HS-5 (cell line): ENCODE measurements at places on chromosomes 1 and 21.

DNA sequence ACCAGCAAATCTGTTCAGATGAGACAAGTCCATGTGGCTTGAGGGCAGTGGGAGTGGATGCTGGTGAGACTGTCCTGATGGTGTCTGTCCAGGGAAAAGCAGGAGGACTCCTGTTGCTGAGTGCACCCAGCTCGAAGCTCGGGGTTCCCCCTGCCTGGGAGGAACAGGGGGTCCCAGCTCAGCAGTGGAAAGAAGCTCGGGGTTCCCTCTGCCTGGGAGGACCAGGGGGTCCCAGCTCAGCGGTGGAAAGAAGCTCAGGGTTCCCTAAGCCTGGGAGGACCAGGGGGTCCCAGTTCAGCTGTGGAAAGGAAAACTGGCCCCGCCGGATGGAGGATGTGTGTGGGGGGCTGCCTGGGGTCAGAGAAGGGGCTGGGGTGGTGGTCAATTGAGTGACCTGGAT lies 39.1 kb downstream of the CRYAA start:
- no peak for DNase-seq

- no peak for DNase-seq
These were observed 30.2 kb downstream of the LAMB3 start for GRCh38 chr1:209621741-209622655.

GRCh38 chr21:40333731-40334130 lies 466.5 kb downstream of the PCP4 start:
- no peak for DNase-seq

- peak; percentile 22 for DNase-seq
These were observed 1.0 kb downstream of the SLC35D1 start for GRCh38 chr1:67052741-67053534.

DNA sequence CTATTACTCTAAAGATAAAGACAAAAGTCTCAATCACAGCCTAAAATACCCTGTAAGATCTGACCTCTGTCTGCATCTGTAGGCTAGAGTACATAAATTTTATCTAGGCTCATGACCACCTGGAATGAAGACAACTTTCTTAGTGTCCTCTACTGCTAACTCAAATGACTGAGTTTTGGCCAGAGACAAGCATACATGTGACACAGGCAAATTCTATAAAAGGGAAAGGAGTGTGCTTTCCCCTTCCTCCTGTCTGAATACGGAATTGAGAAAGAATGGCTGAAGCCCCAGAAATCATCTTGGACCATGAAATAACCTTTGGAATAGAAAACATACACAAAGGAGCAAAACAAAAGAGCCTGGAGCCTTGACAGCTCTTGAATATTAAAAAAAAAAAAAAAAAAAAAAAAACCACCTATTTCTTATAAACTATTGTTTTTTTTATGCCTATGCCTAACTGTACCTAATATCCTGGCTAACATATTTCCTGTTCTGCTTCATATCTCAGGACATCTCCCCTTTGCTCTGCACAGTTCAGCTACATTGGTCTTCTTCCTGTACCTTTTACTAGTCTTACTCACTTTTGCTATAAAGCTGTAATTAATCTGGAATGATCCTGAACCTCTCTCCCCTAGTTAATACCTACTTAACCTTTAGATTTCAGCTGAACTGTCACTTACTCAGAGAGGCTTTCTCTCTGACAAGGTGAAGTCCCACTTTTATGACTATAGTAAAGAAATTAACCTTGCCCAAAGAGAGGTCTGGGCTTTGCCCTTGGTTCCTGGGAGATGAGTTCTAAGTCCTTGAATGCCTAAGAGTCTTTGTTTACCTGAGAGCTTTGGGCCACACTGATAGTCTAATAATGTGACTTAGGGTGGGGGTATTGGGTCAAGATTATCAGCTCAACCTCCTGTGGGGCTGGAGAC lies 16.1 kb downstream of the UCHL5 start:
- no peak for DNase-seq

DNA sequence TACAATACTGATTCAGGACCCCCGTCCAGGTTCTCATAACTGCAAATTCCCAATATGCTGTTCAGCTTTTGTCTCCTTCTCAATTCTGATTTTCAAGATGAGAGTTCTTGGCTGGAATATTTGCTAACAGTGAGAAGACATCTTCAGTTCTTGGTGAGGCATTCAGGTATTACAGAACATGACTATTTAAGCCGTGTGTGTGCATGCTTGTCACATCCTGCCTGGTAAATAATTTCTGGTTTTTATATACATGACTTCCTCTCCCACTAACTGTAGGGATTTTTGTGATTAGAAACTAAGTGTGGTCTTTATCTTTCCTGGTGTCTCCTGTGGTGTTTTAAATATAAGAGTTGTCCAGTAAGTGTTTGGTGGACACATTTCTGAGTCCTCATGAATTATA lies 10.2 kb upstream of the SLC19A2 start:
- DNase-seq: no peak

DNA sequence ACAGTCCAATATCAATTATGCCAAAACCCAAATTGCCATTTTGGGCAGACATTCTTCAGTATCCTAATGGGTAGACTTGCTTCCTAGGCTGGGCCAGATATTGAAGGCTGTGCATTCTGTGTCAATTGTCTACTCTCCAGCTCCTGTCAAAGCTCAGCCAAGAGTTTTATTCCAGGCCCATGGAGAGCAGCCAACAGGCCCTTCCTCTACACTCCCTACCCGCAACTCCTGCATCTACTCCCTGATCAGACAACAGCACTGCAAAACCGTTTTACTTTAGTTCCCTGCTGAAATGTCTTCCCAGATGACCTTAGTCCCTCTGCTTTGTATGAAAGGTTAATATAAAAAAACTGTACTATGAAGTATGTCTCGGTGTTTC lies 6.6 kb upstream of the ADORA3 start:
- DNase-seq: no peak

DNA sequence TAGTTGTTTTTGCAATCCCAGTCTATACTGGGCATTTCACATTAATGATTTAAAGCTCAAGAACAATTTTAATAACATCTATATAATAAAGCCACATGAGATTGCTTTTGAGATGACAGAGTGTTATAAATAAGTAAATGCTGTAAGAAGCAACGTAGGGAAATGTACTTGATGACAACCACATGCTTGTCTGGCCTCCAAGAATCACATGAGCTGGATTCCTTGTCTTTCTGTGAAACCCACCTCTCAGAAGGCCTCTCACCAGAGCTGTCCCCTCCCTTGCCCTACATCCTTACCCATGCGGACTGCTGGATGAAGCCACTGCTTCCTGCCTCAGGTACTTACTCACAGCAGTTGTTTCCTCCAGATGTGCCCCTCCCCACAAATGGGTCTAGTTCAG lies 145.1 kb upstream of the CTTNBP2NL start:
- DNase-seq: no peak

- DNase-seq: no peak
These were observed 95.1 kb downstream of the PRRX1 start for GRCh38 chr1:170758992-170759391.
